RPMI8226 (cell line): ENCODE measurements at places on chromosomes 2 and 18.

DNA sequence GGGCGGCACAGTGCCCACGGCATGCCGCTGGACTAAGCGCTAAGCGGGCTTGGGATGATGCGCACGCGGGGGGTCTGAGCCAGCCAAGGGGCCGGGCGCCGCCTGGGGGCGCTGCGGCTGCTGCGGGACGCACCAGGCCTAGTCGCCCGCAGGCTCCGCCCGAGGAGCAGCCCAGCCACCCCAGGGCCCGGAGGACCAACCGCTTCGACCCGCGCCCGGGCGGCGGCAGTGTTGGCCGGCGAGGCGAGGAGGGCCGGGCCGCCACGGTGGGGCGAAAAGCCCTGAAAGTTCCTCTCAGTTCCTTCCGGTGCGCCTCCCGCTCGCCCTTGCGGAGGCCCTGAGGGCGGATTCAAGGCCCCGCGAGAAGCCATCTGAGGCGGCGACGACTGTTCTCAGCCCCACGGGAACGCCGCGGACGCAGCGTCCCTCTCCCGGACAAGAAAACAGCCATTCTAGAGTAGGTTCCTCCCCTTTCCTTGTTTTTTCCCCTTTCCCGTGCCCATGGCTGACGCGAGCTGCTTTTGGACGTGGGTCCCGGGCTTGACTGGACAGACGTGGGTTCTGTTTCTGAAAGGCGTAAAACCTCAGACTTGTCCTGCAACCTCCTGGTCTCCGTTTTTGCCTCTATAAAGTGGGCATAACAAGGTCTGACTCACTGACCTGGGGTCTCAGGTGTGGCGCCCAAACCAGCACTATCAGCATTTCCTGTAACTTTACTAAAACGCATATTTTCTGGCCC, at the start of gene ANKAR:
ANKAR (plus strand) TSS at position 297 of the 739 bp plus-strand sequence. CDS start 1,821 bp downstream, outside the sequence.
- DNase-seq: peak; percentile 79

GRCh38 chr2:230048010-230048671, 20.6 kb downstream of the SLC16A14 start:
- no peak for DNase-seq

DNA sequence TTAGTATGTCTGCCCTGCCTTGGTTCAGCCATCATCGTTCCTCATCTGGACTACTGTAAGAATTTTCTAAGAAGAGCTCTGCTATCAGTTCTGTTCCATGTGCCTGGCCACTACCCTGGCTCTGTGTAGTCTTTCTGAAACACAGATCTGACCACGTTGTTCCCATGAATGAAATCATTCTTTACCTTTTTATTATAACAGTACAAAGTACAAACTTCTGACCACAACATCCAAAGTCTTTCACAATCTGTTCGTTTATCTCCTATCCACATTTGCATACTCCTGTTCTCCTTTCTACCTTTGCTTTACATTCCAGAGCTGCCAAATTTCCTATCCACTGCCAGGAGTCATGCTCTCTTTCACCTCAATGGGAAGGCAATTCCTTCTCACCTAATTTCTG, 284.6 kb upstream of the LRP1B start:
- DNase-seq: no peak

GRCh38 chr18:9709304-9709877, 1.3 kb downstream of the RAB31 start:
- no peak for DNase-seq

DNA sequence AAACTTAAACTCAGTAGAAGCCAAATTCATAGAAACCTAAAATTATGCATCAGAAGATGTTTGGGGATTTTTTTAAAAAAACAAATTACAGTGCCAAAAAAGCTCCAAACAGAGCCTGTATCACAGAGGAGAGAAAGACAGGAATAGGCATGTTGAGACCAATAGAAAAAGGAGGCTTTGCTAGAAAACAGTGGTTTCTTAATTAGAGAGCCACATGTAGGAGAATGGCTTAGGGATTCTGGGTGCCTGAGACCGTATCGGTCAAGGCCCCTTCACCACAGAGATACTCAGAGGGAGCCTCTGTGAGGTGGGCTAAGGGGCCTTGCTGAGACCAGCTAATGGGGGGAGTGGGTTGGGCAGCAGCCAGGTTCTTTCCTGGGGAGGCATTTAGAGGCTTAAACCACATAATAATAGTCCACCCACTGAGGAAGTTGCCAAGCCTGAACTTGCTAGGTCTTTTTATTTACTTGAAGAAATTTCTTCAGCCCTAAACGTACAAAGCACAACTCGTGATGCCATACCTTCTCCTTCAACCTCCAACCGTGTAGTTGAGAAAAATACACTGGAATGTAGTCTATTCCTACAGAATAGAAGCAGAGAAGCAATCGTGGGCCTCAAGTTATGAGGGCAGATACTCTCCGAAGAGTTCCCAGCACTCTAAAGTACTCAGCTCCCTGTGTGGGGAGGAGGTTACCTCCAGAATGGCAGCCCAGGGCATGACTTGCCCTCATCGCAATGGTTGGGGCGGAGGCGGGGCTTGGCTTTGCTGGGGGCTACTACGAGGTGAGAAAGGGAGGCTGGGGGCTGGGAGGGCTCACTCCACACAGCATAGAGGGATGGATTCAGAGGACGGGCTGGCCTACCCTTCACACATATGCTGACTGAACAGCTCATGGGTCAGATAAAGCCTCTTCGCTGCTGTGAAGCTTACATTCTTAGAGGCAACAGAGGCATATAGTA, 237.9 kb downstream of the TPGS2 start:
- no peak for DNase-seq

GRCh38 chr2:68108120-68108519, 45.3 kb upstream of the C1D start:
- DNase-seq: no peak

DNA sequence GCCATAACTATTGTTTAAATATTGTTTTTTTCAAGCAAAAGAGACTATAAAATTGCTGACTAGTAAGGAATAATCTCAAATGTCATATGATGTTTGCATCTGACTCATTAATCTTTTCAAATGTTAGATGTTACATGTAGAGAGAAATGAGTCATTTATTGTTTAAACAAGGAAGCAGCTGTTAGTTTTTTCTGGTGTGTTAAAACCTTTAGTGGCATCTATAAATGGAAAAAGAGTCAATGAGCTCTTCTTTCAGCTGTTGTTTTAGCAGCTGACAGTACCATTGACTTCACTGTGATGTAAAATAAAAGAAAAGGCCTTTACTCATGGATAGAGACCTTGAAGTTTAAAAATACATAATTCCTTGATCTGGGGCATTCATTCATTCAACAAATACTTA, 1.8 kb upstream of the KLHL41 start:
- no peak for DNase-seq

DNA sequence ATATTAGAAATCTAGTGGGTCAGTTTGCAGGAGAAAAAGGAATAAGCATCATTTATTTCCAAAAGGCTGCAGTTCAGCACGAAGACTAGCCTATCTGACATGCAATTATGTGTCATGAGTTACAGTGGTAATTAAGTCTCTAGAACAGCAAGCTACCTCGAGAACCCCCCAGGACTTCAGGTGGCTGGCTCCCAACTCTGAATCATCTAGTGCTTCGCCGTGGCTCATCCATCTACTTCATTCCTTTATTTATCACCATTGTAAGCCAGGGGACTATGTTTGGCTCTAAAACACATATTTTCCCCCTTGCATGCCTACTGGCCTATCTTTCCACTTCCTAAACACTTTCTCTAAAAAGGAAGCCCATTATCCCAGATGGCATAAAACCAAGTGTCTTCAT, 121.6 kb downstream of the TXNL1 start:
- no peak for DNase-seq

GRCh38 chr2:231931481-231931915, 5.3 kb upstream of the NPPC start:
- DNase-seq: no peak

GRCh38 chr18:22564036-22564435, 146.3 kb upstream of the CTAGE1 start:
- DNase-seq: no peak

- peak; percentile 17 for DNase-seq
These were observed 1075.2 kb upstream of the NRXN1 start for GRCh38 chr2:52107124-52107523.

GRCh38 chr2:172929644-172930043, 146.0 kb upstream of the MAP3K20 start:
- DNase-seq: no peak

GRCh38 chr18:9989481-9989880, 75.7 kb downstream of the VAPA start:
- DNase-seq: no peak

DNA sequence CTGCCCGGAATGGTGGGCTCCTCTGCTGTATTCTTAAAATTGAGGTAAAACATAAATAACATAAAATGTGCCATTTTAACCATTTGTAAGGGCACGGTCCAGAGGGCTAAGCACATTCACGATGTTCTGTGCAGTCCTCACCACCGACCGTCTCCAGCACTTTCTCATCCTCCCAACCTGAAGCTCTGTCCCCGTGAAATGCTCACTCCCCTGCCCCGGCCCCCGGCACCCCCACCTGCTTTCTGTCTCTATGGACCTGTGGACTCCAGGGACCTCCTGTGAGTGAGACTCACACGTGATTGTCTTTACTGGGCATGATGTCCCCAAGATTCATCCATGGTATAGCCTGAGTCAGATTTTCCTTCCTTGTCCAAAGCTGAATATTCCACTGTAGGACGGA, 38.7 kb upstream of the CTDP1 start:
- no peak for DNase-seq
